ENCODE measurements at places on chromosomes 5 and 9.

DNA sequence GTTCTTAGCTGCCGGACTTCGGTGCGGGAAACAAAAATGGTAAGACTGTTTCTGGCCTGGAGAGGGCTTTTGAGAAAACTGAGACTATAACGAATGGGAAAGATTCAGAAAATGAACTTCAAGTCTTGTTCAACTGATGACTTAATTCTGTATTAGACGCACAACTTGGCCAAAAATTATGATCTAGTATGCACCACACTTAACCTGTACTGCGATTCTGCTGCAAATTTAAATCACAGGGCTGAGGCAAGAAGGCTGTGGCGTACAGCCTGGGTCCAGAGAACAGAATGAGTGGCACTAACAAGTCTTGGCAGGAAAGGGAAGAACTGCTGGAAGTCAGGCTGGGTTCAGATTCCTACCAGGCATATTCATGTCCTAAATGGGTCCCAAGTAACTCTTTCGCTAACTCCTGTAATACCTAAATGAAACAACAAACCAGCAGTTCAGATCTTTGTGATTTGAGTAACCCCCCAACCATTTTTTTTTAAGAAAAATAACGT is 781 bp upstream of the COL23A1 start:
- DNase-seq: no peak

GRCh38 chr9:97041898-97042297 is 3.0 kb upstream of the CTSV start:
- no peak for DNase-seq

DNA sequence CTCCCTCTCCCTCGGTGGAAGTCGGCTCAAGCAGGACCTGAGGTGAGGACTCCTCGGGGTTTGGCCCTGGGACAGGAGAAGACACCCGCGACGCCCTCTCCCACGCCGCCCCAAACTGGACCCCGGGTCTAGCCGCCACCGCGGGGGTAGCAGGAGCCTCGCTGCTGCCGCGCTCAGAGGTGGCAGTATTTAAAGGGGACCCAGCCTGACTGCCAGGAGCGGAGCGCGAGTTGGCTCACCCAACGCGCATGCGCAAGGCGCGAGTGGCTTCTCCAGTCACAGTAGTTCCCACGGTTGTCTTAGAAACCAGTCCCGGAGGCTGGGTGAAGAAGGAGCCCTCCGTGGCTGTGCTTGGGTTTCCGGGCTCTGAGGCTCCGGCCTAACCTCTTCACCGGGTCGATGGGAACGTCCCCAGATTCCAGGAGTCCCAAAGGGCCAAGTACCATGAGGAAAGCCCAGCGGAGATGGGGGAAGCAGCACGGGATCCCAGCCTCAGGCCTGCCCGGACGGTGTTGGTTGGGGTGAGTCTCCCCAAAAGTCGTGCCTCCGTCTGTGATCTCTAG is 477.8 kb downstream of the SPATA31A7 start:
- DNase-seq: no peak

DNA sequence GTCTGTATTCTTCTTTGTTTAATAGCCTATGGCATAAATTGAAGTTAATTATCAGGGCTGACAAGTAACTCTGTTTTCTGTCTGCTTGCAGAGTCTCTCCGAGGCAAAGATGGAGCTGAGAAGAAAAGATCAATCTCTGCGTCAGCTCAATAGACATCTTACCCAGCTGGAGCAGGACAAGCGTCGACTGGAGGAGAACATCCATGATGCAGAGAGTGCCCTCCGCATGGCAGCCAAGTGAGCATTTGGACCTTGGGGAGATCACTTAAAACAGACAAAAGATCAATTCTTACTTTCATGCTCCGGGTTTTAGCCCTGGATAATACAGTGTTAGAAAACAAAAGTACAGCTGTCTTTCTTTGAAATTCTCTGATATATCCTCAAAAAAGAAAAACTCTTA is 293.8 kb downstream of the CCDC171 start:
- no peak for DNase-seq

- DNase-seq: no peak
Measured at GRCh38 chr9:116549061-116549664, 137.9 kb upstream of the TRIM32 start.

DNA sequence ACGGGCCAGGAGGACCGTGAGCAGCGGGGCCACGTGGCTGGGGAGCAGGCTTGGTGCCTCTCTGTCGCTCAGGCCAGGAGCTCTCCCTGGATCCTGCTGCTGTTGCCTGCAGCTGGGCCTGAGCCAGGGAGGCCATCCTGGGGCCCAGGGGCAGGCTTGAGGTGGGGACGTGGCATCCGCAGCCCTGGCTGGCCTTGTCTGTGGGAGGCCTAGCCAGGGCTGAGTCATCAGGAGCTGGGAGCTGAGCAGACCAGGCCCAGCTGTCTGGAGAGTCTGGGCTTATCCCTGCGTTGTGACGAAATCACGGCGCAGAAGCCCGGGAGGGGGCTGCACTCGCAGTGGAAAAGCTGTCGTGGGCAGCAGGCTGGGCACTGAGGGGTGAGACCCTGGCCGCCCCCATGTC is 138.8 kb upstream of the COL5A1 start:
- no peak for DNase-seq

- no peak for DNase-seq
Measured at GRCh38 chr5:8528106-8528505, 659.2 kb downstream of the MTRR start.

- DNase-seq: no peak
Measured at GRCh38 chr5:109230369-109230768, 179.4 kb downstream of the PJA2 start.

GRCh38 chr5:123528878-123529277 is 16.9 kb downstream of the CSNK1G3 start:
- DNase-seq: no peak

- no peak for DNase-seq
Measured at GRCh38 chr9:116144038-116144437, 9.6 kb upstream of the PAPPA start.

Data from neuronal stem cell (in vitro differentiated cells).